IPS DF 6.9 (cell line): ENCODE measurements at places on chromosomes 16 and 17.
A peak's percentile ranks its signal among the peaks of the same experiment; 100 is the strongest.

- no peak overlapping the region for H3K27ac ChIP-seq
- H3K4me1 ChIP-seq, result no peaks in the 10 kb centered on the region
- no peak overlapping the region for H3K4me3 ChIP-seq
- no peaks in the 10 kb centered on the region for H3K27me3 ChIP-seq
- H3K36me3 ChIP-seq, result no peaks in the 10 kb centered on the region
Observed at GRCh38 chr17:65913326-65913850, 278.5 kb downstream of the CEP112 start.

GRCh38 chr16:30353438-30354129, 1.5 kb downstream of the CD2BP2 start:
- no peak overlapping the region for H3K4me3 ChIP-seq
- DNase-seq, result no peak
- peaks cover 31% of the 10 kb centered on the region for H3K36me3 ChIP-seq
- H3K27me3 ChIP-seq, result no peaks in the 10 kb centered on the region
- no peak overlapping the region for H3K27ac ChIP-seq
- H3K4me1 ChIP-seq, result no peaks in the 10 kb centered on the region

DNA sequence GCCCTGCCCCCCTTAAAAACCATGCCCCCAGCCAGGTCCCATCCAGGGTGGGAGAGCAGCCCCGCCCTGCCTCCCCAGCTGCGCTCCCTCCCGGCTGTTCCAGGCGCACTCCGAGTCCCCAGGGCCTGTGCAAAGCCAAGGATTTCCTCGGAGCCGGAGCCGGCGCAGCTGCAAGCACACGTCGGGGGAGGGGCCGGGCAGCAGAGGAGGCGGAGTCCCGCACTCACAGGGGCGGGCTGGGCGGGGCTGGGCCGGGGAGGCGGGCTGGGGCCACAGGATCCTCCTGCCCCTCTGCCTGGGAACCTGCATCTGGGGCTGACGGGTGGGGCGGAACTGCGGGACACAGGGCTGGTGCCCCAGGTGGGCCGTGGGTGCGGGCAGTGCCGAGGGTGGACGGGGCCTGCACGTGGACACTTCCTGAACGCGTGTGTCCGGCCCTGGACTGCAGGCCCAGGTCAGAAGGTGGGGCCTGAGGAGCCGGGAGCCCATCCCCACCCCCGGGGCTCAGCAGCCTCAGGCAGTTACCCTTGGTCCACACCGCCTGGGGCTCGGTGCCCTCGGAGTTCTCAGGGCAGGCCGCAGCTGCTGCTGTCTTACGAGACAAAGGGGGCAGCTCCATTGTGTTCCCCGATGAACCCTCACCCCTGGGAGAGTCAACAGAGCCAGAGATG, 24.0 kb upstream of the SSTR5 start:
- no peaks in the 10 kb centered on the region for H3K27me3 ChIP-seq
- peak overlapping the region; percentile 25; the same call in 1 of the 2 replicates for H3K4me3 ChIP-seq
- H3K36me3 ChIP-seq, result no peaks in the 10 kb centered on the region
- DNase-seq, result no peak
- no peak overlapping the region for H3K27ac ChIP-seq

DNA sequence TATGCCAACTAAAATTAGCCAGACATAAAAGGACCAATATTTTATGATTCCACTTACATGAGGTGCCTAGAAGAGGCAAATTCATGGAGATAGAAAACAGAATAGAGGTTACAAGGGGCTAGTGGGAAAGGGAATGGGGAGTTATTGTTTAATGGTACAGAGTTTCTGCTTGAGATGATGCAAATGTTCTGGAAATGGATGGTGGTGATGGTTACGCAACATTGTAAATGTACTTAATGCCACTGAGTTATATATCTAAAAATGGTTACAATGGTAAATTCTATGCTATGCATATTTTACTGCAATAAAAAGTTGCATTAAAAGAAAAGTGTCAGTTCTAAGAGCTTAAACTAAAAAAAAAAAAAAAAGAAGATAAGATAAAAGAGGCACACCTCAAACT, 17.9 kb downstream of the MT1X start:
- no peaks in the 10 kb centered on the region for H3K4me1 ChIP-seq
- H3K36me3 ChIP-seq, result no peaks in the 10 kb centered on the region
- DNase-seq, result no peak

- H3K4me1 ChIP-seq, result peaks cover 7% of the 10 kb centered on the region
- no peak overlapping the region; the same call in 1 of the 2 replicates for H3K4me3 ChIP-seq
- no peaks in the 10 kb centered on the region for H3K36me3 ChIP-seq
- no peak overlapping the region for H3K27ac ChIP-seq
- H3K27me3 ChIP-seq, result no peaks in the 10 kb centered on the region
- no peak for DNase-seq
Observed at GRCh38 chr17:1762233-1762900, 507 bp downstream of the SERPINF1 start.

DNA sequence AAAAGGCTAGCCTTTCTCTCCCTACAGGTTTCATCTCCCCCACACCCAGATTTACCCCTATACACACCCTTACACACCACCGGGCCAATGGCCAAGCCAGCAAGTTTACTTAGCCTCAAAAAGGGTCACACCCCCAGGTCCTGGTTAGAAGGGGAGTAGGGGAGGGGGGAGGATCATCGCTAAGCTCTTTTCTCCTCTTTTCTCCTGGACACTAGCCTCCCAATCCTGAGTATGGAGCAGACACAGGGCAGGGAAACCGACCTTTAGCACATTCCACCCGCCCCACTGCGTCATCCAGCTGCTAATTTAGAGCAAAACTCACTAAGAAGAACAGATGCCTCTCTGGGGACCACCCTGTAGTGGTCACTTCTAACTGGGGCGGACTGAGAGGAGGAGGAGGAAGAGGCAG, 4.4 kb downstream of the ACLY start:
- H3K27me3 ChIP-seq, result no peaks in the 10 kb centered on the region
- no peak overlapping the region for H3K27ac ChIP-seq
- no peak for DNase-seq
- peaks cover 5% of the 10 kb centered on the region; the same call in 1 of the 2 replicates for H3K4me1 ChIP-seq
- no peak overlapping the region for H3K4me3 ChIP-seq

DNA sequence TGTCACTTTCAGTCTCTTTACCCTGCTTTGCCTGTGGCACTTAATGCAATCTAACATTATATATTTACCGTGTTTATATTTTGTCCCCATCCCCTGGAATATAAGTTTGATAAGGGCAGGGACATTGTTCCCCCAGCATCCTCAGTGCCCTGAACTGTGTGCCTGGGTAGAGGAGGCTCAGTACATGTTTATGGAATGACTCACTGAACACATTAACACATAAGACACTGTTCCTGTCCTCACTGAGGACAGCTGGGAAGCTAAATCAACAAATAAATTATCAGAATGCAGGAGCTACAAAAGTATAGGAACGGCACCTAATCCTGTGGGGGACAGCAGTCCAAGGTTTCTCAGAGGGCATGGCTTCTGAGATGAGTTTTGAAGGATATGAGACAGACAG, 27.8 kb downstream of the GRIN2A start:
- DNase-seq, result no peak
- no peaks in the 10 kb centered on the region for H3K4me1 ChIP-seq
- no peak overlapping the region for H3K4me3 ChIP-seq
- no peaks in the 10 kb centered on the region for H3K27me3 ChIP-seq
- H3K36me3 ChIP-seq, result no peaks in the 10 kb centered on the region

DNA sequence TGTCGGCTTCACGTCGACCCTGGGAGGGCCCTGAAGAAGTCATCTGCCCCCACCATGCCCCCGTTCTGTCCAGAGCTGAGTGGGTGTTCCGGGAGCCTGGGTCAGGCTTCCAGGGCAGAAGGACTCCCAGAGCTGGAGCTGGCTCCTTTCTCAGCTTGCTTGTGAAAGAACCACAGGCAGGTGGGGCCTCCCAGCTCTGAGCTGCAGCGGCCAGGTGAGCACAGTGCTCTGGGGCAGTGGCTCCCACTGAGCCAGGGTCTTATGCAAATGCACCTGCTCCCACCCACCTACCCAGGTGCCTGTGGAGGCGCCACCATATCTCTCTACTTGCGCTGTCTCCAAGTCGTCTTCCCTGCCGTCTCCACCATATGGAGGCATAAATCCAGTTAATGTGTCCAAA, 140.0 kb upstream of the RPL38 start:
- H3K4me3 ChIP-seq, result no peak overlapping the region
- DNase-seq, result no peak
- H3K4me1 ChIP-seq, result peaks cover 1% of the 10 kb centered on the region; the same call in 1 of the 2 replicates
- no peaks in the 10 kb centered on the region for H3K36me3 ChIP-seq
- no peaks in the 10 kb centered on the region for H3K27me3 ChIP-seq

- H3K4me1 ChIP-seq, result no peaks in the 10 kb centered on the region; the same call in 1 of the 2 replicates
- H3K36me3 ChIP-seq, result no peaks in the 10 kb centered on the region
Observed at GRCh38 chr16:52271088-52271750, 275.7 kb downstream of the TOX3 start.

- no peak overlapping the region for H3K27ac ChIP-seq
- DNase-seq, result no peak
Observed at GRCh38 chr16:3047387-3047720, 993 bp downstream of the MMP25 start.

GRCh38 chr16:48912360-48912759, 302.4 kb upstream of the N4BP1 start:
- no peak overlapping the region for H3K27ac ChIP-seq
- H3K4me3 ChIP-seq, result no peak overlapping the region
- H3K27me3 ChIP-seq, result no peaks in the 10 kb centered on the region
- H3K36me3 ChIP-seq, result no peaks in the 10 kb centered on the region
- no peaks in the 10 kb centered on the region for H3K4me1 ChIP-seq

- DNase-seq, result no peak
- no peak overlapping the region for H3K4me3 ChIP-seq
Observed at GRCh38 chr17:78658281-78658785, 81.1 kb upstream of the DNAH17 start.

- H3K4me1 ChIP-seq, result no peaks in the 10 kb centered on the region
- H3K27ac ChIP-seq, result no peak overlapping the region
- H3K27me3 ChIP-seq, result no peaks in the 10 kb centered on the region
- no peak for DNase-seq
- no peak overlapping the region for H3K4me3 ChIP-seq
- H3K36me3 ChIP-seq, result no peaks in the 10 kb centered on the region; the same call in 1 of the 2 replicates
Observed at GRCh38 chr17:334974-335481, 17.6 kb downstream of the RPH3AL start.

DNA sequence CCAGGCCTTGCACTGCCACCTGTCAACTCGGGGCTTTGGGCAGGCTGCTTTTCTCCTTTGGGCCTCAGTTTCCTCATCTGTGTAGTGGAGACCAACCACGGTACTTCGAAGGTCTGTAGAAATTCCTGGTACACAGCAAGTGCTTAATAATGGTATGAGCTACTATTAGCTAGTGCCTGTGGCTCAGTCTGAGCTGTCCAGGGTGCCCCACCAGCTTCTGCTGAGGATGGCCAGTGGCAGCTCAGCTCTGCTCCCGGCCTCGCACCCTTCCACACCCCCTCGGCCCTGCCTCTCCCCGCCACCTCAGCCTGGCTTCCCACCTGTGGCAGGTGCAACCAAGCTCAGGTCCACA, 26.2 kb upstream of the PLCG2 start:
- H3K27me3 ChIP-seq, result no peaks in the 10 kb centered on the region
- H3K4me3 ChIP-seq, result no peak overlapping the region
- DNase-seq, result no peak
- no peak overlapping the region for H3K27ac ChIP-seq
- no peaks in the 10 kb centered on the region for H3K36me3 ChIP-seq

DNA sequence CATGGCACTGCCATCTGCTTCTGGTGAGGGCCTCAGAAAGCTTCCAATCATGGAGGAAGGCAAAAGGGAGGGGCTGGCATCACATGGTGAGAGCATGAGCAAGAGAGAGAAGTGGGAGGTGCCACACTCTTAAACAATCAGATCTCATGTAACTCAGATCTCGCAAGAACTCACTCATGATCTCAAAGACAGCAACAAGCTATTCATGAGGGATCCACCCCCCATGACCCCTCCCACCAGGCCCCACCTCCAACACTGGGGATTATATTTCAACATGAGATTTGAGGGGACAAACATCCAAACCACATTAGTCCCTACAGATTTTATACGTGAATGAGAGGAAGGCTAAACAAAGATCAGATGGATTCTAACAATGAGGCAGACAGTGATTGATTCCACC, 8.9 kb upstream of the TMEM132E start:
- no peak for DNase-seq
- no peaks in the 10 kb centered on the region for H3K4me1 ChIP-seq
- no peaks in the 10 kb centered on the region; the same call in 1 of the 2 replicates for H3K27me3 ChIP-seq
- no peak overlapping the region for H3K4me3 ChIP-seq
- no peaks in the 10 kb centered on the region for H3K36me3 ChIP-seq
- H3K27ac ChIP-seq, result no peak overlapping the region

- H3K27ac ChIP-seq, result no peak overlapping the region
- no peak overlapping the region for H3K4me3 ChIP-seq
- DNase-seq, result no peak
- H3K36me3 ChIP-seq, result no peaks in the 10 kb centered on the region
Observed at GRCh38 chr17:55825213-55825612, 74.4 kb downstream of the PCTP start.

GRCh38 chr16:75305364-75306098, 54.1 kb upstream of the BCAR1 start:
- H3K36me3 ChIP-seq, result 0 out of 2 replicates have a peak, but pooled peaks cover 3% of the 10 kb centered on the region
- H3K27me3 ChIP-seq, result no peaks in the 10 kb centered on the region
- H3K4me3 ChIP-seq, result no peak overlapping the region
- no peak for DNase-seq
- H3K4me1 ChIP-seq, result no peaks in the 10 kb centered on the region

GRCh38 chr16:81519301-81520150, 74.9 kb downstream of the CMIP start:
- no peak overlapping the region for H3K27ac ChIP-seq
- H3K36me3 ChIP-seq, result no peaks in the 10 kb centered on the region
- no peaks in the 10 kb centered on the region for H3K4me1 ChIP-seq
- H3K27me3 ChIP-seq, result no peaks in the 10 kb centered on the region

DNA sequence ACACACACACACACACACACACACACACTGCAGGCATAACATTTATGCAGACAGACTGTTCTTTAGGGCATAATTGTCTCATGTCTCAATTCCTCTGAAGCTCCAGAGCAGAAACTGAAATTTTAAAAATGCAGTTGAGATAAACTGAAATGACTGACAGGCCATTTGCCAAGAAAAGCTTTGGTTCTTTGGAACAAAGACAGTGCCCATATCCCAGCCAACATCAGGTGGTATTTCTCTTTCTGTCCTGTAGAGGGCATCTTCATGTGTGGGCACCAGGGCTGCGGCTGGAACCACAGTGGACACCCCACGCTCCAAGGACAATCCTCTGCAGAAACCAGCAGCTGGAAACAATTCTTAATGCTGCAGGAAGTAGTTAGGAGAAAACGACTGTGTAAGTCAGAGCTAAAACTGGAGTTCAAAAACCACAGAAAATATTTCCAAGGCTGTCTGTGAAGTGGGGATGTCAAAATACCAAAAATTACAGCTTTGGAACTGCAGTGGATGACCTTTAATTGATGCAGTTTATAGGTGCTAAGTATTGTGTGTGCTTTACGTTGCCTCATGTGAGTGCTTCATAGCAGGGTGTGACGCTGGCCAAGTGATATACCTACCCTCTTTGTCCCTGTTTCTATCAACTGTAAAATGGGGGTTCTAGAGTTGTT, 10.6 kb upstream of the MEFV start:
- H3K27ac ChIP-seq, result no peak overlapping the region
- H3K4me1 ChIP-seq, result no peaks in the 10 kb centered on the region
- H3K36me3 ChIP-seq, result no peaks in the 10 kb centered on the region

DNA sequence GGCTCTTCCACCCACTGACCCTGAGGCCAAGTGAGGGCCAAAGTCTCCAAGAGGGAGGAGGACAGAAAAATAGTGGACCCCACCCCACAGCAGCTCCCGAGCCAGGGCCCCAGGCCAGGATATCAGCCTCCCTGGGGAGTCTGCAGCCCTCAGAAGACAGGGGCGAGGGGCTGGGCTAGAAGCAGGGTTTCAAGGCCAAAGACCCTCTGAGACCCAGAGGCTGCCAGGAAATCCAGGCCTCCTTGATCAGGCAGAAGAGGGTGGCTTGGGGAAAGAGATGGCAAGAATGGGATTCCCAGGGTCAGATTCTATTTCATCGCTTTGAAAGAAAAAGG, 156.1 kb downstream of the ZNF423 start:
- H3K27me3 ChIP-seq, result no peaks in the 10 kb centered on the region
- no peak overlapping the region for H3K27ac ChIP-seq
- DNase-seq, result no peak
- no peaks in the 10 kb centered on the region for H3K36me3 ChIP-seq
